Left lung (tissue), 14 donors: ENCODE measurements at places on chromosomes 7 and 10. TPM values are rescaled to one million over a fixed set of nuclear protein-coding genes. Genes with fewer than 3 reads are reported as not detected.
A peak's percentile ranks its signal among the peaks of the same experiment; 100 is the strongest.

FAM25G gene
- total RNA-seq = not detected

- no peaks in the 10 kb centered on the region for H3K36me3 ChIP-seq
- H3K4me1 ChIP-seq = peaks cover 9% of the 10 kb centered on the region
- peak; percentile 9 for DNase-seq
- H3K27ac ChIP-seq = peak overlapping the region; percentile 96
These were observed 847 bp downstream of the BTAF1 start for GRCh38 chr10:91924212-91925021.

- DNase-seq = no peak
- no peaks in the 10 kb centered on the region for H3K27me3 ChIP-seq
- no peaks in the 10 kb centered on the region for H3K4me1 ChIP-seq
These were observed 180.6 kb upstream of the CHRM2 start for GRCh38 chr7:136687693-136688322.

PSD gene
- total RNA-seq = 5.4 TPM

SFTPA2 gene
- total RNA-seq = 13,178 TPM

DNA sequence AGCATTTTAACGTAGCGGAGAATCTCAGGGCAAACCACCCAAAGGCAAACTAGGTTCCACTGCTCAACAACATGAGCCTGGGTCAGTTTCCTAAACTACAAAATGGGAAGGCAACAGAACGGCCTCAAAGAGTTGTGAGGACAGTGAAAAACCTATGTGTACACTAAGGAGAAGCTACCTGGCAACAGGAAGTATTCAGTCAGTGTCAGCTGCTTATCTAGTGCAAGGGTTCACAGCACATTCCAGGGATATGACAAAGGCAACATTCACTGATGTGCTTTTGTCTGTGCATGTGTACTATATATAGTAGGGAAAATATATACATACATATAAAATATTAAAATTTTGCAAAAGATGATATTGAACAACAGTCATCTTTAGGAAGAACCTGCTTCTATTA, 17.2 kb downstream of the NUDCD3 start:
- DNase-seq = no peak
- H3K4me3 ChIP-seq = no peak overlapping the region
- no peaks in the 10 kb centered on the region for H3K27me3 ChIP-seq
- no peaks in the 10 kb centered on the region for H3K36me3 ChIP-seq
- H3K27ac ChIP-seq = no peak overlapping the region

- no peaks in the 10 kb centered on the region for H3K4me1 ChIP-seq
- DNase-seq = no peak
- no peaks in the 10 kb centered on the region for H3K27me3 ChIP-seq
- H3K4me3 ChIP-seq = no peak overlapping the region
- no peak overlapping the region for H3K27ac ChIP-seq
- H3K36me3 ChIP-seq = no peaks in the 10 kb centered on the region
These were observed 1121.3 kb upstream of the AUTS2 start for GRCh38 chr7:68476966-68477365.

DNA sequence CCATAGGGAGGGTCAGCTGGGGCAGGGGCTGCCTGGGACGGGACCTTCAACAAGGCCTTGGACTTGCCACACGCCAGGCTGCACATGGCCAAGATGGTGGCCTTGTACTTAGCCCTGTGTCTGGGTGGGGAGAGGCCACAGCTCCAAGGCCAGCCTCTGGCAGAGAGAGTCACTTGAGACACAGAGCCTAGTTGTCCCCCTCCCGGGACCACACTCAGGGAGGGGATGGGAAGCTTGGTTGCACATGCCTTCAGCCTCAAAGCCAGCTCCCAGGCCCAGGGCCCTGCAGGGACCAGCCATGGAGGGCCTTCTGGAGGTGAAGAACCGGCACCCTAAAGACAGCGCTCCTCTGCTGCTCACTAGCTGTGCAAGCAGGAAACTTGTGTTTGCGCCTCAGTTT, 16.7 kb downstream of the MMRN2 start:
- no peaks in the 10 kb centered on the region for H3K36me3 ChIP-seq
- no peak for DNase-seq
- H3K27ac ChIP-seq = no peak overlapping the region
- H3K27me3 ChIP-seq = no peaks in the 10 kb centered on the region
- no peak overlapping the region for H3K4me3 ChIP-seq

DNA sequence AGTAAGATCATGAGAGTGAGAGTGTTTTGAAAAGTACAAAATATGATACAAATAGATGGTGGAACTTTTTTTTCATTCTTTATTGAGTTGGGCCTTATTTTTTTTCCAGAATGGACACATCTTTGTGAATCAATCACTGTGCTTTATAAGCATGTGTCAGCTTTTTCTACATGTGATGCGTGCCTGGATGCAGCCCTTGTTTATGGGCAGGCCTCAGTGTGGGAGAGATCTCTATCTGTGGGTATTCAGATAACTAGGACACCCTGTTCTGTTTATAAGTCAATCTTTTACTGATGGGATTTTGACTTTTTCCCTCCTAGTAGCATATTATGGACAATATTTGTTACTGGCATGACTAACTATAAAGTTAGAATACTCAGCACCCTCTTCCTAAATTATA, 42.9 kb upstream of the IKZF1 start:
- H3K4me1 ChIP-seq = no peaks in the 10 kb centered on the region
- no peaks in the 10 kb centered on the region for H3K36me3 ChIP-seq
- no peak overlapping the region for H3K4me3 ChIP-seq
- no peak for DNase-seq
- H3K27ac ChIP-seq = no peak overlapping the region

GRCh38 chr10:11810313-11810766, 12.8 kb upstream of the PROSER2 start:
- no peak overlapping the region for H3K4me3 ChIP-seq
- no peaks in the 10 kb centered on the region for H3K27me3 ChIP-seq
- no peaks in the 10 kb centered on the region for H3K36me3 ChIP-seq
- H3K27ac ChIP-seq = no peak overlapping the region
- H3K4me1 ChIP-seq = no peaks in the 10 kb centered on the region
- no peak for DNase-seq

GRCh38 chr7:95723583-95724180, 48.7 kb upstream of the DYNC1I1 start:
- no peaks in the 10 kb centered on the region for H3K36me3 ChIP-seq
- H3K27ac ChIP-seq = no peak overlapping the region
- H3K4me3 ChIP-seq = no peak overlapping the region
- DNase-seq = no peak

FAM25A gene
- total RNA-seq = not detected

GDF2 gene
- not detected for total RNA-seq

DNA sequence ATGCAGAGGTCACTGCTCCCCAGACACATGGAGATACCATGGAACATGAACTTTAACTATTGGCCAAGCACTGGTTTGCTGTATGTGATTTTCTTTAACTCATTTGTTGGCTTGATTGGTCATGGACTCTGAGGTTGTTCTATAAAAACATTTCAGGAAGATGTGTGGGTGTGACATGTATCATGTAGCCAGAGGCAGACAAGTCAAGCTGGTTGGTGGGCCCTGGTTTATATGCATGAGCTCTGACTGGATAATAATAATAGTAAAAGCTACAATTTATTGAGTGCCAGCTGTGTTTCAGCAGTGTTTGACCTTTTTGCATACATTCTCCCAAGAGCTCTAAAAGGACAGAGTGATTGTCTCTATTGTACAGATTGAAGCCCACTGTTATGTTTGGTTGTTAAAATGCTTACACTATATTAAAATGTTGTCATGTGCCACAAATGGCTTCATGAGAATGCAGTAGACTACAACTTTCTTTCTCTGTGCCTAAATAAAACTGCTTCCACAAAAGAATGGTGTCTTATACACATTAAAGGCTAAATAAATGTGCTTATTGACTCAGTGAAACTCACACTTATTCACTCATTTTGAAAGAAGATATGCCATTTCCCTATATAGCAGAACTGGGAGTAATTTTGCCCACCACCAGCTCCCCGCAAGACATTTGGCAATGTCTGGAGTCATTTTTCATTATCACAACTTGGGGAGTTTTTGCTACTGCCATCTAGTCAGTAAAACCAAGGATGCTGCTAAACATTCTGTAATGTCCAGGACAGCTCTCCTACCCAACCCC, 243.6 kb upstream of the NFE2L3 start:
- peaks cover 16% of the 10 kb centered on the region for H3K27me3 ChIP-seq
- no peaks in the 10 kb centered on the region for H3K36me3 ChIP-seq
- DNase-seq = no peak
- no peak overlapping the region for H3K27ac ChIP-seq
- H3K4me1 ChIP-seq = no peaks in the 10 kb centered on the region

GRCh38 chr7:55775051-55775420, 87.5 kb downstream of the SEPTIN14 start:
- DNase-seq = no peak
- no peak overlapping the region for H3K4me3 ChIP-seq
- no peak overlapping the region for H3K27ac ChIP-seq
- no peaks in the 10 kb centered on the region for H3K27me3 ChIP-seq
- H3K4me1 ChIP-seq = no peaks in the 10 kb centered on the region

GRCh38 chr7:14228341-14228740, 238.9 kb upstream of the ETV1 start:
- no peaks in the 10 kb centered on the region for H3K36me3 ChIP-seq
- DNase-seq = no peak

DNA sequence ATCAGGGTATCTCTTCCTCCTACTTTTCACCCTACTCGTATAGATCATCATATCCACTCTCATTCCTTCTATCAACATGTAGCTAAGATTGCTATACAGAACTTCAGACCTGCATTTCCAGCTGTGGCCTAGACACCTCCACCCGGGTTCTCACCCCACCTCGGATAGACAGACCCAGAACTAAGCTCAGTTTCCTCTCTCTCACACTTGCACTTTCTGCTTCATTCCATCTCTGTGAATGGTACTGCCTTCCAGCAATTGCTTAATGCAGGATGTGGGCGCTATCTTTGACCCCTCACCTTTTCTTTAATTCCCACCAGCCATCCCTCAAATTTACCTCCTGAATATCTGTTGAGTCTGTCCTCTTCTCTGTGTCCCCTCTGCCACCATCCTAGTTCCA, 35.7 kb downstream of the AGK start:
- H3K27me3 ChIP-seq = no peaks in the 10 kb centered on the region
- H3K4me1 ChIP-seq = peaks cover 8% of the 10 kb centered on the region
- H3K4me3 ChIP-seq = no peak overlapping the region
- no peak for DNase-seq
- H3K27ac ChIP-seq = no peak overlapping the region

CYP3A4 gene
- not detected for total RNA-seq

CHST3 gene
- total RNA-seq = 20.1 TPM

CCDC3 gene
- 7.8 TPM for total RNA-seq

ACSL5 gene
- 82.5 TPM for total RNA-seq

- DNase-seq = no peak
- no peak overlapping the region for H3K4me3 ChIP-seq
- no peaks in the 10 kb centered on the region for H3K27me3 ChIP-seq
- H3K4me1 ChIP-seq = no peaks in the 10 kb centered on the region
- H3K36me3 ChIP-seq = no peaks in the 10 kb centered on the region
- H3K27ac ChIP-seq = no peak overlapping the region
These were observed 363.3 kb upstream of the MBL2 start for GRCh38 chr10:53135897-53136253.

CLDN3 gene
- total RNA-seq = 23.8 TPM

AKR1D1 gene
- not detected for total RNA-seq

DNA sequence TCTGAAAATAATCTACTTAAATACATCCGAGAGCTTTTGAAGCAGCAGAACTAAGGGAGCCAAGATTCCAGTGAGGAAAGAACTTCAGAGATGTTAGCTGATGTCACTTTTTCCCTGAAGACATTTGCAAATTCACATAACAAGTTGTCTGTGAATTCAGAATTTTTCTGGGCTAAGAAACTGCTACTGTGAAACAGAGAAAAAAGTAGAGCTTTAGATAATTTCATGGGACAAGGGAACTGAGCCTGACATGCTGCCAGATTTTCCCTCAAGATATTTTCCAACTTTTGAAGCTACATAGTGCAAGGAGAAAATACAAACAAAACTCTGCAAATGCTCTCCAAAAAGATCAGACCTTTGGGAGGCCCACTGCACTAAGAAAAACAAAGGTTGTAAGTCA, 484.2 kb downstream of the ANKRD7 start:
- H3K4me3 ChIP-seq = no peak overlapping the region
- no peaks in the 10 kb centered on the region for H3K4me1 ChIP-seq
- DNase-seq = peak; percentile 5
- no peaks in the 10 kb centered on the region for H3K36me3 ChIP-seq

DNA sequence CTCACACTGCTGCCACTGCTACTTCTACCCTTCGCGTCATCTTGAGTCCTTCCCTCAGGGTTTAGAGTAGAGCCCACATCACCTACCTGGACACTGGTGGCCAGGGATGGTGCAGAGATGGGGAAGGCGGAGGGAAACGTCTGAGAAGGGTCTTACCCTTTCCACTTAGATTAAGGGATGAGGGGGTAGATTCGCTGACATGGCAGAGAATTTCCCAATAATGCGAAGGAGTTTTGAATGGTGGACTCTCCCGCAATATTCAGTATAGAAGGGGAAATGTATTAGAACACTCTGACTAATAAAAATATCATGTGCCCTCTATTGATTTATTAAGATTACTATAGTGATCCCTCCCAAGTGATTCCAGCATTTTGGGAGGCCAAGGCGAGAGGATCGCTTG, 209.5 kb upstream of the KIAA1217 start:
- H3K4me1 ChIP-seq = no peaks in the 10 kb centered on the region
- no peak overlapping the region for H3K4me3 ChIP-seq
- DNase-seq = no peak
- no peak overlapping the region for H3K27ac ChIP-seq

XRCC2 gene
- total RNA-seq = 3.5 TPM

TYW1B gene
- total RNA-seq = 9.7 TPM

GRCh38 chr10:102959360-102959759, 41.3 kb downstream of the CNNM2 start:
- H3K4me1 ChIP-seq = no peaks in the 10 kb centered on the region
- peak; percentile 24 for DNase-seq

GRCh38 chr10:113808168-113808567, 45.7 kb downstream of the DCLRE1A start:
- H3K27ac ChIP-seq = no peak overlapping the region
- H3K4me3 ChIP-seq = no peak overlapping the region
- no peaks in the 10 kb centered on the region for H3K4me1 ChIP-seq
- no peaks in the 10 kb centered on the region for H3K36me3 ChIP-seq

DNA sequence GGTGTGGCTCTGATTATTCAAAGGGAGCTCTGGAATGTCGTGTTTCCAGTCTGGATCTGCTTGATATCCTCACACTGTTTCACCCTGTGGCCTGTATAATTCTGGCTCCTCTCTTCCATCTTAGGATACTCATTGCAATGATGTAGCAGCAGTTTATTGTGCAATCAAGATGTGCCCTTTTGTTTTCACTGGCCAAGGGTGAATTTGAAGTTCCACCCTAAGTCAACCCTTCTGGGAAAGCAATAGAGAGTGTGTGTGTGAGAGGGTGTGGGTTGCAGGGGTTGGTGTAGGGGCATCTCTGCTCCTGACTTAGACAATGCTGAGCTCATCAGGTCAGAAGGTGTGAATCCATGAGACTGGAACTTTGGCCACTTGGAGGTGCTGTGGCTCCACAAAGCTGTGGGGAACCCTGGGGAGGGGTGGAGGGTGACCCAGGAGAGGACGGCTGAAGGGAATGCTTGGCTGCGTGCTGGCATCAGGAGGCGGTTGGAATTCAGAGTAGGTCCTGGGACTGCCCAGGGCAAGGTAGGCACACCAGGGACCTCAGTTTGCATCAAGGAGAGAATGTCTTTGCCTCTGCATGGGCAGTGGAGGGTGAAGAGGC, 118.0 kb upstream of the PRSS58 start:
- H3K27ac ChIP-seq = no peak overlapping the region
- H3K4me1 ChIP-seq = no peaks in the 10 kb centered on the region
- H3K36me3 ChIP-seq = no peaks in the 10 kb centered on the region

- H3K4me1 ChIP-seq = peaks cover 4% of the 10 kb centered on the region
These were observed 101.9 kb downstream of the ELMO1 start for GRCh38 chr7:37346761-37347160.
